ENCODE measurements at places on chromosomes 13 and 19.

GRCh38 chr13:97534540-97534939, 100.6 kb downstream of the RAP2A start:
- DNase-seq: no peak

- DNase-seq: peak; percentile 81
These were observed 10.1 kb downstream of the NOSIP start for GRCh38 chr19:49570138-49570856.

DNA sequence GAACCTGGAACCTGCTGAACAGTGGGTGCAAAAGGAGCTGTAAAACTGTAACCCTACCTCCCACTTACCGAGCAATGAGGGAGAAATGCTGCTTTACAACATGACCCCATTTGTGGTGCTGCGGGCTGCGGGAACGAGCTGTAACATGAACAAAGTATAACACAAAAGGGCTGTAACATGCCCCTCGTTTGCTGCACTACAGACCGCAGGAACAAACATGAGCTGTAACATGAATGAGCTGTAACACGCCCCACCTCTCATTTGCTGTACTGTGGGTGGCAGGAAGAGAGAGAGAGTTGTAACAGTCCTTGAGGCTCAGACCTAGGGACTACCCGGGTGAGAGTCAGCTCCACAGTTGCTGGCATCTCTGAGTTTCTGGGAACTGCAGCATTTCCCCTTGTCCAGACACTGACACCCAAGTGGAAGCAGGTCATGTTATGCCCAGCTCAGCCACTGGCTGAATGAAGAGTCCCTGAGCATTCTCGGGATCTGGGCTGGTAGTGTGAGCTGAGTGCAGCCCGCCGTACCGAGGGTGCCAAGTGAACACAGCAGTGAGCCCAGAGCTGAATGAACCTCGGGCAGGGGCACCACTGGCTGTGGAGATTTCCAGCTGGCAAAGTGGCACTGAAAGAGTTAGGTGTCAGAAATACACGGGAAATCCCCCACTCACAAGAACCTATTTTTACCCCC, 1385.3 kb upstream of the SPRY2 start:
- no peak for DNase-seq

DNA sequence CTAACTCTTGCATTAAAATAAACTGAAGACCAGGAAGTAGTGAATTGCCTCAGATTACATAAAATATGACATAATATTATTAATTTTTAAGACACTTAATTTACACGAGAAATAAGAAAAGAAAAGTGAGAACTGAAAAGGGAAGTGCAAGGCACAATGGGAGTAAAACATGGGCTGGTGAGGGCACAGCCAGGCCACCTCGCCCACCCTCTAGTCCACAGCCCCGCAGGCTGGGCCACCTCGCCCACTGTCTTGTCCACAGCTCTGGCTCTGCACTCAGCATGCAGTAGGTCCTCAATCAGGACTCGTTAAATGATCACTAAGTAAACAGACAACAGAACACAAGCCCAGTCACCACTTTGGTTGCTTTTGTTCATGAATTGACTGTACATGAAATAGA, 67.8 kb upstream of the ARHGEF7 start:
- no peak for DNase-seq

DNA sequence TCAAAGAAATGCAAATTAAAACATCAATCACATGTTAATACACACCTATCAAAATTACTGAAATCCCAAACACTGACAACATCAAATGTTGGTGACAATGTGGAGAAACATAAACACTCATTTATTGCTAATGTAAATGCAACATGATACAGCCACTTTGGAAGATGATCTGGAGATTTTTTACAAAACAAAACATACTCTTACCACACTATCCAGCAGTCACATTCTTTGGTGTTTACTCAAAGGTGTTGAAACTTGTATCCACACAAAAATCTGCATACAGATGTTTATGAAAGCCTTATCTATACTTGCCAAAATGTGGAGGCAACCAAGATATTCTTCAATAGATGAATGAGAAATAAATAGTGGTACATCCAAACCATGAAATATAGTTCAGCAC, 1219.5 kb upstream of the PCDH20 start:
- DNase-seq: no peak

- peak; percentile 93 for DNase-seq
These were observed 111.8 kb downstream of the SACS start for GRCh38 chr13:23321535-23322241.

DNA sequence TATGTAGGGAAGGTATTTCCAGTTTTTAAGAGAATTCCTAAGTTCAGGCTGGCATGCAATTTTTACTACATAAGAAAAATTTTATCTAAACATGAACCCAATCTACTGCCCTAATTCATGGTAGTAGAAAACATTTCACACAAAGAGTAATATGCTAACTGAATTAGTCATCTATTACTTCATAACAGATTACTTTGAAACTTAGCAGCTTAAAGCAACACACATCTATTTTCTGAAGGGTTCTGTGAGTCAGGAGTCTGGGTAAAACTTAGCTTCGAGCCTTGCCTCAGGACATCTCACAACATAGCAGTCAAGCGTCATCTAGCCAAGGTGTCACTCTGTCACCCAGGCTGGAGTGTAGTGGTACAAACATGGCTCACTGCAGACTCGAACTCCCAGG, 537.5 kb downstream of the DCT start:
- DNase-seq: no peak

DNA sequence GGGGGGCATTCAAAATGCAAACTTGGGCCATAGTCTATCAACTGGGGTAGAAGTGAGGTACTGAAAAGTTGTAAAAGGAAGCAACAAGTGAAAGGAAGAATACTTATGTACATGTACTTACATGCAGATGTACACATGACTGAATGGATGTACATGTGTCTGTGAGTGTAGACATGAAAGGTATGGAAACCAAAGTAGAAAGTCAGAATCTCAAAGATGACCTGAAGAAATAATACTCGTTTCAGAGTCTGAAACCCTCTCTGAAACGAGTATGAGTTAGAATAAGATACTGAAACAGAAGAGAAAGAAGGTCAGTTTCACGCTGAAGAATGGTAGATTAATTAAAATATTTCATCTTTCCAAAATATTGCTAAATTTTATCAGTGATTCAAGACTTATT, 13.9 kb downstream of the DZIP1 start:
- DNase-seq: no peak

DNA sequence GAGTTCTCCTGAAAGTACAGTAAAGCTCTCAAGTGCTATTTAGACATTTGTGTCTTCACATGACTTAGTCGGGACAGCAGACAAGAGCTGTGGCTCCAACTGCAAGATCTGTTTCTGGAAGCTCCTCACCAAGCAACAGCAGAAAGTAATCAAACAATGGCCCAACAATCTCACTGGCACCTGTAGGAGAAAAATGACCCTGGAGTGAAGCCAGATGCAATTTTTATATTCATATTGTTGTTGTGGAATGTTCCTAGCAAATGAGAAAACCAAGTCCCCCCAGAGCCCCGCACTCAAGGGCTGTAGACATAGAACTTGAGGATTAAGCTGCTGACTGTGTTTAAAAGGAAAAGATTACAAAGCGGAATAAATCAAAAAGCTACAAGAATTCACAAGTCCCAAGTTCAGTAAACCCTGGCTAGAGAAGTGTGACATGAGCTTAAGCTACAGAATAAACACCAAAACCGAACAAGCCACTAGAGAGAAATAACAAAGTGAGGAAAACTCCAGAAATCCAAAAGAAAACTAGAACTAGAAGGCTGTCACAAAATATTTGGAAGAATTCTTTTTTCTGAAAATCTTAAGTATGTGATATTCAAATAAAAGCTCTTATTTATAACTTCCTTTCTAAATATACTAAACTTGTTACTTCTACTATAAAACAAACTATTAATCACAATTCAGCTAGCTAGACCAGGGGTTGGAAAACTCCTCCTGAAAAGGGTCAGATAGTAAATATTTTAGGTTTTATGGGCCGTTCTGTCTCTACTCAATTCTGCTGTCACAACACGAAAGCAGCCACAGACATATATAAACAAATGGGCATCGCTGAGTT, 454.5 kb downstream of the SUCLA2 start:
- DNase-seq: no peak

DNA sequence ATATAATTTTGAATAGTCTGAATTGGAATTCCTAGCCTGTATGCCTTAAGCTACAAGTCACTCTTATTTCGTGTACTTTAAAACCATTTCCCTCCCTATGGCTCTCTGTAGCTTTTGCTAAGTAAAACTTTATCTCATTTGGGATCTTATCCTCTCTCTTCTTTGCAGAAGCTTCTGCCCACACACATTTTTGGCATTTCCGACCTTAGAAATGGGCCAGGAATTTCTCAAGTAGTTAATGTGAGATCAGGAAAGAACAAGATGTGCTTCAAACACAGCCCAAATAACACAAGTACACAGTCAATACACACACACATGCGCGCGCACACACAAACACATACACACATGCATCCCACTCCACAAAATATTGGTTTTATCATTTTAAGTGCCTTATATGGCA, 931.0 kb upstream of the MIR17HG start:
- DNase-seq: peak; percentile 78

DNA sequence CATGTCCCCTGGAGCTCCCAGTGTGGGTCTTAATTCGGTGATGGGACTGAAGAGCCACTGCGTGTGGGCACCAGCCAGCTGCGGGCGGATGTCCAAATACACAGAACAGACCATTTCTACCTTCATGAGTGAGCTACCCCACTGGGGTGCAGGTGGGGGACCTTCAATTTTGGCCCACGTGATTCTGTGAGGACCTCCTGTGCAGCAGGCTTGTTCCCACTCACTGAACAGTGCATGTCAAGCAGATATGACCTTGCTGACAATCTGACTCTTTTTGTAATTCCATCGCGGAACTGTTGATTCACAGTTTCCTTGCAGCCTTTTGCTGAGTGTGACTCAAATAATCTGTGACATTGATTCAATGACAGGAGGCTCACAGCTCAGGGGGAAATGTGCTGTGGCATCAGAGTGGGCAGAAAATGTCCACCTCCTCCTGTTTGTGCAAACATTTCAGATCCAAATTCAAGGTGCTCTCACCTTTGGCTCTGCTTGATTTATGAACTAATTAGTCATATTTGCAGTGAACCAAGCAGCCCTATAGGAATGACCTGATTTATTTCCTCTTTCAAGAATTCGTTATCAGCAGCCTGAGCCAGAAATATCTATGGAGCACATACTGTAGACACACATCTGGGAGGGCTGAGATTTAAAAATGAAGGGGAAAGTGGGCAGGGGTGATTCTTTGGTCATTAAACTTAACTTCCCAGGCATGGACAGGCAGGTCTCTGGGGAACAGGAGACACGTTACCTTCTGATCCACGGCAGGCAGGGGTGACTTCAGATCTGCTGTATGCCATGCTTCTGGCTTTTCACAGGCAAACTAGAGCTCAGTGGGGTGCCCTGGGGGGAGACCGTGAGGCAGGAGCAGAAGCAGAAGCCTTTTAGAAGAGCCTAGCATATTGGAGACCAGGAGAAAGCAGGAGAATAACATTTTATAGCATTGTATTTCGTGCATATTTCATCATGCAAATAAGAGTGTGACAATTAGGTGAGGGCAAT, 170.0 kb upstream of the KL start:
- DNase-seq: no peak

DNA sequence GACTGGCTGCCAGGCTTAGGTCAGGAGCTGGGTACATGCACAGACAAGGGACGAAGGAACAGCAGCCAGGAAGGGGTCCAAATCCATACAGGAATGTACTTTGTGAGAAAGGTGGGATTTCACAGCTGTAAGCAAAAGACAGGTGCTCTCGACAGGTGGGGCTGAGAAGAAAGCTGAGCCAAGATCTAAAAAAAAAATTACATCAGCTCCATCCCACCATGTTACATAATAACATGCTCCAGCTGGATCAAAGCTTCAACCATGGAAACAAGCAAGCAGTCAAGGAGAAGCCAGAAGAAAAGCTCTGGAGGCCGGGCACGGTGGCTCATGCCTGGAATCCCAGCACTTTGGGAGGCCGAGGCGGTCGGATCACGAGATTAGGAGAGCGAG, 8.0 kb downstream of the UBXN6 start:
- no peak for DNase-seq

GRCh38 chr19:38657633-38658222, 10.3 kb downstream of the ACTN4 start:
- DNase-seq: peak; percentile 92

Measured in fibroblast of skin of right quadriceps (primary cell).